Common myeloid progenitor, CD34-positive (primary cell): ENCODE measurements at places on chromosomes 3 and 15.

GRCh38 chr15:68445351-68445750, 13.4 kb upstream of the ITGA11 start:
- DNase-seq, result no peak

DNA sequence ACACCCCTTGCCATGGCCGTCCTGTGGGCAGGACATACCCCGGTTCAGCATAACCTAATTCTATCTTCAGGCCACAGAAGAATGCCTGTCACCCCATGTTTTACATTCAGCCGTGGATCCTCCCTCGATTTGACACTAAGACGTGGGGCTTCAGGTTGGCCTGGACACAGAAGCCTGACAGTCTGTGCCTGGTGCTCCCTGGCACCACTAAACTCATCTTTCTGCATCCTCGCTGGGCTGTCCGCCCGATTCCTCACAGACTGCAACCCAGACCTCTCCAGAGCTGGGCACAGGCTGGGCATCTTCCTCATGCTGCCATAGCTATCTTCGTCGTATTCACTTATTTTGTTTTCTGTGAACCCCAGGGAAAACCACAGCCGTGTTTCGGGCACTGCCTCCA, 117.8 kb upstream of the IQSEC1 start:
- no peak for DNase-seq

GRCh38 chr3:65639444-65639843, 399.3 kb downstream of the MAGI1 start:
- DNase-seq, result no peak

DNA sequence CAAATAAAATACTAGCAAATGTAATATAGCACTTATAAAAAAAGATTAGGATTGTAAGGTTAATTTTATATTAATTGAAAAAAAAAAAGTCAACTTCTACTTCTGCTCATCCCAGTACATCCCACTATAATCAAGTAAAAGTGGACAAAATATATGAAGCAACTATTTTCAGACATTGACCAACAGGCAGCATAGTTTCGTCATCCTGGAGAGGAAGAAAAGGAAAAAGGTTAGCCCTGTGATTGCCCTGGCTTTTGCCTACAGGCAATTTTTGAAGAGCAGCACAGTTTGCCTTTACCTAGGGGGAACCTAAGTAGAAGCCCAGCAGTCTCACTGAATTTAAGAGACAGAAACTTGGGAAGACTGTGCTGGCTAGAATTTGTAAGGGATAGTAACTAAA, 52.2 kb upstream of the ACTC1 start:
- DNase-seq, result no peak

DNA sequence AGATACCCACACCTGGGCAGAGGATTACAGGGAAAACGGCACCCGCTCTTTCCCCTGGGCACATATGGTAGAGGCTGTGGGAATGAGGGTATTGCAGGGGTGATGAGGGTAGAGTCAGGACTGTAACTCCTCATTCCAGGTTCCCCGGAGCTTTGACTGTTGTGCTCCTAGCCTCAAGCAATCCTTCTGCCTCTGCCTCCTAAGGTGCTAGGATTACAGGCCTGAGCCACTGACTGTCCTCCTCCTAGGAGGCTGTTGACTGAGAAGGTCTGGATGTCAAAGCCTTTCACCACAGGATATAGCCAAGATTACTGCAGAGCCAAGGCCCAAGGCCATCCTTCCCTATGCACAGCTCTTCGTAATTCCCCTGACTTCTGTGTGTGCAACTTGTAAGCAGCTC, 1.1 kb upstream of the MPI start:
- no peak for DNase-seq

- DNase-seq, result no peak
These were observed 853.4 kb downstream of the IGSF11 start for GRCh38 chr3:118181274-118181673.

- no peak for DNase-seq
These were observed 30.5 kb upstream of the XIRP1 start for GRCh38 chr3:39222939-39223338.

- no peak for DNase-seq
These were observed 202.7 kb upstream of the KBTBD8 start for GRCh38 chr3:66795365-66795764.

DNA sequence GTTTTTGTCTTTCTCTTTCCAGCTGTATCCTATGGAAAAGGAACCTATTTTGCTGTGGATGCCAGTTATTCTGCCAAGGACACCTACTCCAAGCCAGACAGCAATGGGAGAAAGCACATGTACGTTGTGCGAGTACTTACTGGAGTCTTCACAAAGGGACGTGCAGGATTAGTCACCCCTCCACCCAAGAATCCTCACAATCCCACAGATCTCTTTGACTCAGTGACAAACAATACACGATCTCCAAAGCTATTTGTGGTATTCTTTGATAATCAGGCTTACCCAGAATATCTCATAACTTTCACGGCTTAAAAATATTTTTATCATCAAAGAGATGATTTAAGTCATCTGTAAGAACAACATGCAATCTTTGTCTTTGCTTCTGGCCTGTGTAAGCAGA, 44.9 kb upstream of the PARP14 start:
- no peak for DNase-seq

DNA sequence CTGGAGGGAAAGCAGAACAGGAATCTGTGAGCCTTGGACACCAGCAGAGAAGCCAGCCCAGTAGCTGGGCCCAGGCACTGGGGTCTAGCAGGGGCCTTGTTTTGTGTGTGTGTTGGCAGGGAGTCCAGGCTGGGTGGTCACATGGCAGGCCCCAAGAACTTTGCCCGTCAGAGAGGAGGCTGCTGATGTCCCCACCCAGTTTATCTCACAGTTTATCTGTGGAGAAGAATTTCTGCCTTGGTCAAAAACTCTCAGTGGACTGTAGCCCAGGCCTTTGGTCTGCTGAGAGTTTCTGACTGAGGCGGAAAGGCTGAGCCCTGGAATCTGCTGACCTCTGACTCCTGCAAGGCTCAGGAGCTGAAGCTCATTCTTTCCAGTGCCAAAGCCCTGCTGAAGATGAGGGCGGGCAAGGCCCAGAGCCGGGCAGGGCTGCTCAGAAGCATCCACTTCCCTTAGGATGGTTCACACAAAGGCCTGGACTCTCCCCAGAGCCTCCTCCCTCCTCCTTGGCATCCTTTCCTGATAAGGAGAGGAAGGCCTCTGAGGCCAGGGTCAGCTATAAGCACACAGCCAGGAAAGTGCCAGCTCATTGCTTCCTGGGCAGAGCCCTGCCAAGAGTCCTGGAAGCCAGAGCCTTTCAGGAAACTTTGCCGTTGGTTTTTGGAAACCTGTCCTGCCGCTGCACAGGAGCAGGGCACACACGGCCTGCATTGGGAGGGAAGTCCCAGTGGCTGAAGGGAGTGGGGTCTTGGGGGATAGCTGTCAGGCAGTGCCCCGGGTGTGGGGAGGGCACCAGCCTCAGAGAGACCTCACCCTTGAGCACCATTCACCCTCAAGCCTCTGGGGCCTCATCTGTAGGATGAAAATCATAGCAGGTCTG, 37.2 kb upstream of the SLCO2A1 start:
- no peak for DNase-seq

DNA sequence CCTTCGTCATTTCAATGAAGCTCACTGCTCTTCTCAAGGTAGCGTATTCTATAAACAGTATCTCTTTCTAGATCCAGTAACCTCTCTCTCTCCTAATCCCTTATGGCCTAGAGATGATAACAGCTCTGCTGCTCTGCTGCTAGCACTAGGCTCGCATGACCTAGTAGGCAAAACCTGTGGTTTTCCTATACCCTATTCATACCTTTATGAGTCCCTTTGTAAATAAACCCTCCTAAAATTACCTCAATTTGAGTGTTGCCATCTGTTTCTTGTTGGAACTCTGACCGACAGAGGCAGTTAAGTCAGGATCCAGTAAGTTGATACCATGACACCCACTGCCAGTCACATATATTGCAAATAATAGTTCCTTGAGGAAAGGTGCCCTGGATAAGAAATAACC, 7.3 kb downstream of the CCDC14 start:
- DNase-seq, result no peak

DNA sequence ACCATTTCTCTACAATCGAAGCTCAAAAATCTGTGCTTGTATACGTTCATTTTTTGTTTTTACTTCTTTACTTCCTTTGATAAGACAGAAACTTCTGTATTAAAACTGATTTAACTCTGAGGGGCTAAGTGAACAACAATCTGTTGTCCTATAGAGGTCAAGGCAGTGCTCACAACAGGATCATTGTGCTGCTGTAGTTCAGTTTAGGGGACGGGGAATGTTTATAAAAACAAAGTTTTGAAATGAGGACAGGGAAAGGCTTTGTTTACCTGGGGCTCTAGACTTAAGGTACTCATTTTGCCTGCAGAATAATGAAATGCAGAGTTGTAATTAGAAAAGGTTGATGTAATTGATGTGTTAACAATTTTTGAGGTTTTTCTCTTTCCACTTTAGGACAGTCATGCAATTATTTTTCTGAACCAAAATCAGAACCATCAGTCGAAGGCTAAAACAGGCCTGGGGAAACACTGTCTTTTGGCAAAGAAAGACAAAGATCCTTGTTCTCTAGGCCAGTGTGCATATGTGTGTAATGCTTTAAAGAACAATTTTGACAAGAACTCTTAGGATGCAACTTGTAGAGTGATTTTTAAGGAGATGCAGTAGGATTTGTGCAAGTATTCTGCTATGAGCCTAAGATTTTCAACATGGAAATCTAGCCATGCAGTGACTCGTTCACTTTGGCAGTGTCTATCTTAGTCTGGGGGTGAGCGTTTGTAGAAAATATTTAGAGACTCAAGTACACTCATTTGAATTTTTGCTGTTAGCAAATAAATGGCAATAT, 165.2 kb downstream of the PGPEP1L start:
- no peak for DNase-seq

DNA sequence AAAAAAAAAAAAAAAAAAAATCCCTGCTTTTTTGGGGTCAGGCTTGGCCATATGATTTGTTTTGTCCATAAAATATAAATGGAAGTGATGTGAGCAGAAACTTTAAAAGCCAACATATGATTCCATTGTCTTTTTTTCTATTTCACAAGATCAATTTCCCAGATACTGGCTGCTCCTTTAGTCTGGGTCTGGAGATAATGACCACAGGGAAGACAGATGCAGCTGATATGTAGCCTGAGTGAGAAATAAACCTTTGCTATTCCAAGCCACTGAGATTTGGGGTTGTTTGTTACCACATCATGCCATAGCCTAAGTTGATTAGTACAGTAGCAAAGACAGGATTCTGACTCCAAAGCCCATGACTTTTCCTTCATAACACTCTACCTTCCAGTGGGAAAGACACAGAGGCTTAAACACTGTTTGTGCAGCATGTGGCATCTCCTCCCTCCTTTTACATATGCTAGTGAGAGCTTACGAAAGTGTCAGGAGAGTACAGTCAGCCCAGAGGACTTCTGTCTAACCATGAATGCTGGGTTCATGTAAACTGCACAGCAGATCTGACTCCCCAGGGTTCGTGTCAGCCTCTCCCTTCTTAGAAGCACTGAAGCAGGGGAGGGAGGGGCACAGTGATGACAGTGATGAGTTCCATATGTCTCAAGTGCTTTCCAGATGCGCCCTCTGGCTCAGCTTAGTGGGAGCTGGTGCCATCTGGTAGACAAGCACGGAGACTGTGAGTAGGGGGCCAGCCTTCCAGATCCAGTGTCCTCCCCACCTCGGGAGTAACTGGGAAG, 36.7 kb upstream of the SLC7A14 start:
- no peak for DNase-seq

- DNase-seq, result no peak
These were observed 61.1 kb downstream of the AMOTL2 start for GRCh38 chr3:134312873-134313846.

DNA sequence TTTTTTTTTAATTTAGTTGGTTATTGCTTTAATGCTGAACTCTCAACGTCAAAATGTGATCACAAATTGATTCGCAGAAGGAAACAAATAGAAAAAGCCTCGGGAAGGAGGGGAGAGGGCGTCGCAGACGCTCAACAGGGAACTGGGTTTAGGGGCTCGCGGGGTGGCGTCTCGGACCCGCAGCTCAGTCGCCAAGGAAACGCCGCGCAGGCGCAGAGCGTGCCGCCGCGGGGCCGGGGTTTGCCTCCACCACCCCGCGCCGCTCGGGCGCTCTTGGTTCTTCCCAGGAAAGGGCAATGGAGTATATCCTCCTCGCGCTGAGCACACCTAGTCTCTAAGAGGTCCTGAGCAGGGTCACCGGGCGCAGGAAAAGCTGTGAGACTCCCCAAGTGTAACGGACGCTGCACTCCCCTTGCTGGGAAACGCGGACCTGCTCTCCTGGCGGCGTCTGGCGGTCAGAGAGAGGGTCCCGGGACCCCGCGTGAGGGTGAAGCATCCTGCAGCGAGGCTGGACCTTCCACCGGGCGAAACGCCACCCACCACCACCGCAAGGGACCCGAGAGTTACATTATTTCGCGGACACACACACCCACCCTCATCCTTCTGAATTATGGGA, 753 bp downstream of the PLCH1 start:
- peak; percentile 16 for DNase-seq

- no peak for DNase-seq
These were observed 677.0 kb downstream of the NTRK3 start for GRCh38 chr15:87579537-87579936.

DNA sequence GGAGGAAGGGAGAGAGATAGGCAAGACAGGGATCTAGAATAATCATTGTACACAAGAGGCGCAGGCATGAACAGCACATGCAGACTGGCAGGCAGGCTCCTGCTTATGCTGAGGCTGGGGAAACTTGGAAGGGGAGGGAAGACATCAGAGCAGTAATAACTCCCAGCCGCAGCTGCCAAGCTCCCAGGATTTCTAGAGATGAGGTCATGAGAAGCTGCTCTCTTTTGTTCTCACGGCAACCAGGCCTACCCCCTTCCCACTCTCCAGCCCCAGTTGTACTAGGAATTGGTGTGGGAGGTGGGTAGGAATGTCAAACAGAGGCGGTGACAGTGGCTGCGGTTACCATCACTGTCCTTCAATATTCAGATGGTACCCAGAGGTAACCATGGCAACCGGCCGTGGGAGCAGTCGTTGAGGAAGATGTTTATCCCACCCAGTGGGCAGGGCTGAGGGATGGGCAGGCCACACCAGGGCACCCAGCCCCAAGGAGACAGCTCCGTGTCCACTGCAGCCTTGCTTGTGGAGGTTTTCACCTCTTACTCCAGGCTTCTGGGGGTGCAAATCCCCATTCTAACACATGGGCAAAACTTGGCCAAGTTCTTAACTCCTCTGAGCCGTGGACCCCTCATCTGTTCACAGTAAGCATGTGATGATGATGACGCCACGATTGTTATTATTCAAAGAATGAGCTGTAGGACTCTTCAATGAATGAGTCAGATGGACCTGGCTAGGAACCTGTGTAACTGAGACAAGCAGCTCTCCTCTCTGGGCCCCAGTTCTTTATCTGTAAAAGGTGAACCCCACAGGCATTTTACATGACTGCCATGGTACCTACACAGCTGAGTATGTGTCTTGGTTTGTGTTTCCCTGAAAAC, 360.8 kb upstream of the PROK2 start:
- peak; percentile 29 for DNase-seq

DNA sequence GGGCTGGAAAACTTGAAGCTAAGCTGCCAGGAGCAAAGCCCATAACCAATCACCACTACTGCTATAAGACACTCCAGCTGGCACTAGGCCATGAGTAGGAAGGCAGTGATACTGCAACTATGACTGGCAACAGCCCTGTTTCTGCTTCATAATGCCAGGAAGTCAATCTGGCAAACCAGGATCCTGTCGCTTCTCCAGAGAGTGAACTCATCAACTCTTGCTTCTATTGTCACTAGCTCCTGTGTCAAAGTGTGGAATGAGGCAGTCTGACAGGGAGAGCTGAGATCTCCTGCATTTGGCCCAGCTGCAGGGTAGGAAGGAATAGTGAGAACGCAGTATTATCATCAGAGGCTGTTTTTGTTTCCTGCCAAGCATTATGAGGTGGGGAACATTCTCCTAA, 105.3 kb downstream of the CTNNB1 start:
- no peak for DNase-seq
